ENCODE measurements at places on chromosomes 13 and 19.

DNA sequence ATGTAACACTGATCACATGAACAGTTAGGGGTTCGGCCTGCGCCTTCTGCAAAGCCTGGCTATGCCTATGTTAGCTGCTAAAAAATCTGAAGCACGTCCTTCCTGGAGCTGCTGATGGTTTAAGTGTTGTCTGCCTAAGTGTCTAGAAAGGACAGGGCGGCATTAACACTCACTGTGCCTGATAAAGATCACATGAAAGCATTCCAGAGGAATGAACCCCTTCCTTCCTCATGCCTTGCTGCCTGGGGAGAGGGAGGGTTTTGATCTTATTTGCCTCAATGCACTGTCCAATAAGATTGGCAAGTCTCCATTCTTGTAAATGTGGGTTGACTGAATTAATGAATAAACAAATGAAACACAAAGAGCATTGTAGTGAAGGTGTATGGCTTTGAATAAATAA lies 5.2 kb downstream of the DOCK9 start:
- no peak for DNase-seq

DNA sequence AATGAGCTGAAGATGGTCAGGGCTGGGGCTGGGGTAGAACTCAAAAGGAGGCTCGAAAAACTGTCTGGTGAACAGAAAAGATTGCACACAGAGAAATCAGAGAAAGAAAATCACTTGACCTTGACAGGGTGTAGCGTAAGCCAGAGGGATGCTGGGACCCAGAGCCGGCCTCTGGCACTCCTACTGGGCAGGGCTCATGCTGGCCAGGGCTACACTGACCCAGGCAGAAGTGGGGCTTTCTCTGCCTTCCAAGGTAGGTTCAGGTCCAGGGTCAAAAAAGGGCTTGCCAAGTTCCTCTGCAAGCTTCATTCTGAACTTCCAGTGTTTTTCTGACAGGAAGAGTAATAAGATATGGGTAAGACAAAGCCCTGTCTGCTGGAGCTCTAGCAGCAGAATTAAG lies 56.2 kb downstream of the LATS2 start:
- no peak for DNase-seq

DNA sequence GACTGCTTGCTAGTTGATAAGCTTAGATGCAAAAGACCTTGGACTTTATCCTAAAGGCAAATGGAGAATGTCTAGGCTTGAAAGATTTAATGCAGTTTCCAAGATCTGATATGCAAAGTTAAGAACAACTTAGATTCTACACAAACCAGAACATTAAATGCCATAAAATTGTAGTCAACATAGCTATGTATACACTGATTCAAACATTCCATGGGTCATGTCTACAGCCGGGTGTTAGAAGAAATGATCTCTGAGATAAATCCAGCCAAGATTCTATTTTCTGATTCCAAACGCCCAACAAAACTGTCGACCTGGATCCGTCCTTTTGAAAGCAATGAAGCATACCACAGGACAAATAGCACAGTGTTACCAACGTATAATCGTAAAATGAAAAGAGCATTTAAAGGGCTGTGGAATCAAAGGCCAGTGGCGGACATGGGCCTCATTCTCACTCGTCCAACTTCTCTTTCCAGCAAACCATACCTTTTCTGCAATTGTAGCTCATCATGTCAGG lies 52.7 kb downstream of the KCTD12 start:
- no peak for DNase-seq

DNA sequence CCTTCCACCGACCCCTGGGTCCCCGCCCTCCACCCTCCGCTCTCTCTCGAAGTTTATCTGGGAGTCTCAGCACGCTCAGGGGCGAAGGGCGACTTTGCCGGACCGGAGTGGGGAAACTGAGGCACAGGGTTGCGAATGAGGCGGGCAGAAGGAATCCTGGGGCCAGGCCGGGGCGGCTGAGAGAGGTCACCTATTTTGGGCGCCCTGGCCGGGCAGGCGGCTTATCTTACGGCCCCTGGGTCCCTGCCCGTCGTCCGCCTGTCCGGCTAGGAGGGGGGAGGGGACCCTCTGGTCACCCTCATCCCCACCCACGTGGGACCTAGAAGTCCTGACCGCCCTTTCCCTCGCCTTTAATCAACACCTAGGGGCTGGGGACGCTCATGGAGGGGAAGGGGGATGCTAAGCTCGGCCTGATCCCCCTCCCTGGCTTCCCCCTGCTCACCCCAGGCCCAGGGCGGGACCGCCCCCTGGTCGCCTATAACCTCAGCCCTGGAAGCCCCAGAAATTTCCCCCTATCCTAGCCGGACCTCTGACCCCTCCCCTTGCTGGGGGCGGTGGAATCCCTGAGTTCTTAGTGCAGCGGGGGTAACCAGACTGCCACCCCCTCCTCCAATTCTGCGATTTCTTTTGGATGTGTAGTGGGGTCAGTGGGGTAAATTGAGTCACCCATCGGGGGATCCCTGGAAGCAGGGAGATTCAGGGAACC lies 556 bp downstream of the TRIP10 start:
- DNase-seq, result no peak

GRCh38 chr13:77022341-77022740 lies 4.6 kb downstream of the FBXL3 start:
- DNase-seq, result no peak

- DNase-seq, result no peak
These were observed 193.1 kb downstream of the KCTD12 start for GRCh38 chr13:76693086-76693485.

DNA sequence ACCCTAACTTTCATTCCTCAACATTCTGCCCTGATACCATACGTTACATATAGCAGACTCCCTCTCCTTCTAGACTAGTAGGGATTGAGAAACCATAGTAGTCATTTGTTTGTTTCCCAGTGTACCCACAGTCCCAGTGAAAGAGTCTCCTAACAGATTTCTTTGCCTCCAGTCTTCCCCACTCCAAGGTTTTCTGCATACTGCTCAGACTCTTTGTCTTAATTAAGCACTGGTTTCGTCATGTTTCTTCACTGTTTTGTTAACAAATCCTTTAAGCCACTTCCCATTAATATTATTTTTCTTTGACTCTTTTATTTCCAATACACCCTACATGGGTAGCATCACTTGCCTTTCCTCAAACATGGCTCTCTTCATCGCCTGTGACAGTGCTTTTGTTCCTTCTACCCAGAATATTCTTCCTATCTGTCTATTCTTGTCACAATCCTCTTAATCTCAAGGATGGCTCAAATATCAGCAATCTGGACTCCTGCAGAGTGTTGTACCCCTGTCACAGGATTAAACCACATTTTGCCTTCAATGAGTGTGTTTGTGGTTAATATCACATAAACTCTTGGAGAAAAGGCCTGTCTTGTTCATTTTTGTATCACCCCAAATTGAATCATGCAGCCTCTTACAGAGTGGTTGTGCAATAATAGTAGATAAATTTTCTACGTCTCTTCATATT lies 92.7 kb upstream of the KLF12 start:
- DNase-seq, result no peak

DNA sequence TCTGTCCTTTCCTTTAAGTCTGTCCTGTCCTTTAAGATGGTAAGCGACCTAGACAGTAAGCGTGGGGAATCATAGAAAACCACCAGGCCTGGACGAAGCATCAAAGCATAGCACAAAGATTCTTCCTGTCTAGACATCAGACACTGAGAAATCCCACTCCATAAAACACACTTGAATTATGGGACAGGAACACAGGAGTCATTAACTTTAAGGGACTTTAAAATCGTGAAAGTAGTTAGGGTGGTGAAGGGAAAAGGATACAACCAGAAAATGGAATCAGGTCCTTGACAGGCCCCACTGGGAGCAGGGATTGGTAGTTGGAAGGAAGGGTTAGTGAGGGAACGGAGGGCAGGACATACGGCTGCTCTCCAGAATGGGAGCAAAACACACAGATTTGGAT lies 31.6 kb upstream of the C1QTNF9 start:
- no peak for DNase-seq

DNA sequence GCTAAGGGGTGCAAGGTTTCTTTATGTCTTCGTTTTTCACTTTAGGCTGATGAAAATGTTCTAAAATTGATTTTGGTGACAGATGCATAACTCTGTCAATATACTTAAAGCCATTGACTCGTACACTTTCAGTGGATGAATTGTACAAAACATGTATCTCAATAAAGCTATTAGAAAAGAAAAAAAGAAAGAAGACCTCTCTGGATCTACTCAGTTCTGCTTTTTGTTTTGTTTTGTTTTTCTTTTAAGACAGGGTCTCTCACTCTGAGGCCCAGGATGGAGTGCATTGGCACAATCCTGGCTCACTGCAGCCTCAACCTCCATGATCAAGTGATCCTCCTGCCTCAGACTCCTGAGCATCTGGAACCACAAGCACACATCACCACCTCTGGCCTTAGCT lies 3.5 kb downstream of the SIGLEC5 start:
- no peak for DNase-seq

GRCh38 chr13:74037762-74038161 lies 96.4 kb downstream of the KLF12 start:
- no peak for DNase-seq

DNA sequence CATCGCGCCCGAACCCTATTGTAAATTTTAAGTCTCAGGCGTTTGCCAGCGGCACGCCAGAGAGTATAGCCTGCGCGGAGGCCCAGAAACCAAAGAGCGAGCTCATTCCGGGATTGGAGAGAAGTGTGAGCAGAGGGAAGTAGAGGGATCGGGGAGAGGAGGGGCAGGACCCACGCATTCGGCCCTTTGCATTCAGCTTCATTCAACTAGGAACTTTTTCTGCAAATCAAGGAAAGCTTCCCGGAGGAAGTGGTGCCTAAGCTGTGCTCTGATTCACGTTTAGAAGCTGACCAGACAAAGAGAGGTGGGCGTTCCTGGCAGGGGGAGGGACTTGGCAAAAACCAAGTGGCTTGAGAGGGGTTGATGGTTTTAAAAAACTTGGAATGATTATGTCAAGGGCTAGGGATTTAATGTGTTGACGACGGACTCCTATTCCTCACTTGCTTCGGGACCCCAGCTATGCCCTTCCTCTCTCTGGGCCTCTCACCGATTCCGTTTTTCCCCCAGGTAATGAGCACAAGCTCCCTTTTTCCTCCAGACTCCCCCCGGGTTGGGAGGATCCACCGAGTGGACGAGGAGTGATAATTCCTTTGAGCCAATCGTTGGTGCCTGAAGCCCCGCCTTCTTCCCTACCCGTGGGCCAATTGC lies 811 bp upstream of the PRMT1 start:
- DNase-seq, result peak; percentile 99

- no peak for DNase-seq
These were observed 268.7 kb downstream of the DCT start for GRCh38 chr13:94210816-94211215.

DNA sequence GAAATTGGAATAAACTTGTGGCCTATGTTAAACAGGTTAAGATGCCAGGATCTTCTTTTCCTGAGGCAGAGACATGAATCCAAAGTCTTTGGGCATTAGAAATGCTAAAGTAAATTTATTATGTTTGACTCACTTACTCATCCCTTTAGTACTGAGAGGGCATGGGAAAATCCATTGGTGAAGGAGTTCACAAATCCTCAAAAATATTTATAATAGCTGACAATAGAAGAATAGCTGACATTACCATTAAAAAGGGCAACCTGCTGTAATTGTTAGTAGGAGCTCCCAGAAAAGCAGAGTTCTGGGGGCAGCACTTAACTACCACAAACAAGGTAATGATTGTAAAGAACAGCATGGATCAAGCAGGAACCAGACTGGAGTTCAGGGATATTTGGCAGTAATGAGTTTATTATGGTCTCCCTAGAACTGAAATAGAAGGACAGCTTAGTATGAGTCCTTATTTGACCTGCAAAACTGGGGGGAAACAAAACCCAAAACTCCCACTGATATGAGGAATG lies 285.8 kb upstream of the KLHL1 start:
- DNase-seq, result no peak

- no peak for DNase-seq
These were observed 6.1 kb downstream of the ZIC5 start for GRCh38 chr13:99965329-99966000.

GRCh38 chr19:43814663-43815352 lies 12.3 kb upstream of the ZNF283 start:
- DNase-seq, result no peak

DNA sequence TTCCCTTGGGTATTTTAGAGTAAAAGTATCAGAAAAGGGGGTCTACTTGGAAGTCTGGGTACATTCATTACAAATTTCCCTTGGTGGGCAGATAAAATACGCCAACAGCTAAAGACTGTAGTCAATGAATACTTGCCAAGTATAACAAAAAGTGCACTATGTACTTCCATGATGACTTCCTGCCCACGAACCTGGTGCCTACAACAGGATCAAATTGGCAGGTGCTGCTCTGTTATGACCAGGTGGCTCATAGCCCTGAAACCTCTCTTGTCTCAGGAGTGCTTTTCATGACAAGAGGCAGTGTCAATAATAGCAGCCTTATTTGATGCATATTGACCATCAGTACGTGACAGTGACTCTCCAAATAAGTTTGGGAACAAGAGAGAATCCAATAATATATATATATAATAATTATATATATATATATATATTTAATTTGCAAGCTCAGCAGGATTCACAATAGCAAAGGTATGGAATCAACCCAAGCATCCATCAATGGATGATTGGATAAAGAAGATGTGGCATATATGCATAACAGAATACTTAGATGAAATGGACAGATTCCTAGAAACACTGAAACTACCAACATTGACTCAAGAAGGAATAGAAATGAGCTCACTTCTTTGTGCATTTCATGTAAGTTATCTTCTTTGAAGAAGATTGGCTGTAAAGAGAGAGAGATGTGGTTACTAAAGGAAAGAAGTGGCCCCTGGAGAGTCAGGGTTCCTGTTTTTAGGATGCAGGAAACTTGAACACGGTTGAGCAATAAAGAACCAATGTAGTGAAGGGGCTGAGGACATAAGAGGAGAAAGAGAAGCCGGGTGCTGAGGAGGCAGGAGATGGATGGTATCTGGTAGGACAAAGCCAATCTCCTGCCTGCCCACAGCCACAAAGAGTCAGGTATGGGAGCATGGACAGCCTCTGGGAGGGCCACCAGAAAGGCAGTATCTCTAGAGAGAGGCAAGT lies 52.0 kb upstream of the GTF2F2 start:
- DNase-seq, result peak; percentile 38

DNA sequence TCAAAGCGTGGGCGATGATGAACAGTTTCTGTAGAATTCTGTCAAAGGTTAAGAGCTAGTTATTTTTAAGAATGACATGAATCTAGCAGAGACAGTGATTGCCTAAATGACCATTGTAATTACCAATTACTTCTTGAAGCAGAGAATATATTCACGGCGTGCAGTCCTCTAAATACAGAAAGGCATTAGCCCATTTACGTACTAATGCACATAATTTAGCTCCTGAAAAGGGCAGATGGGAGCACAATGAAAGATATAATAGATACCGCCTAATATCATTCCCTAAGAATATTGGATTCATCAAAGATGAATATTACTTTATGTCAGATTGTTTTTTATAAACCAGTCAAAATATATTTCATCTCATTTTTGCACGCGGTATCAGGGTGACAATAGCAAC lies 212.4 kb downstream of the URI1 start:
- no peak for DNase-seq

- DNase-seq, result no peak
These were observed 68.2 kb downstream of the ITGBL1 start for GRCh38 chr13:101520672-101521071.

GRCh38 chr13:46831588-46832194 lies 34.7 kb upstream of the ESD start:
- DNase-seq, result peak; percentile 3

GRCh38 chr19:12580180-12580694 lies 29.0 kb upstream of the ZNF564 start:
- DNase-seq, result no peak
